NCI-H774 (cell line): ENCODE measurements at places on chromosomes 5 and 9.

GRCh38 chr5:107415762-107416161 lies 255.0 kb downstream of the EFNA5 start:
- no peak for DNase-seq

DNA sequence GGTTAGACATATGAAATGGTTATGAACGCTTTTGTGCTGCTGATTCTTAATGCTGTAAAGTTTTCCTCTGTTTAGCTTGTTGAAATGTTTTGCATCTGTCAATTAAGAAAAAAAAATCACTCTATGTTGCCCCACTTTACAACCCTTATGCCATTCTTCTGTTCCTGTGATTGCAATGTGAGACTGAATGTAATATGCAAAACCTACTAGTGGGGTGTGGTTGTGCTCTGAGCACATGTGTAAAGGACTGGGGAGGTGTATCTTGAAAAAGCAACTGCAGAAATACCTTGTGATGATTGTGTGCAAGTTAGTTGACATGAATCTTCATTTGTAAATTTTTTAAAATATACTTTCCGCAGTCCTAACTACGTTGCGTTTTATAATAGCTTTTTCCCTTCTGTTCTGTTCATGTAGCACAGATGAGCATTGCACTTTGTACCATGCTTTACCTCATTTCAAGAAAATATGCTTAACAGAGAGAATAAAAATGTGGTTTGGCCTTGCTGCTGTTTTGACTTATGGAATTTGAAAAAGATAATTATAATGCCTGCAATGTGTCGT lies 357.0 kb upstream of the PIK3R1 start:
- no peak for DNase-seq

GRCh38 chr5:92687821-92688722 lies 892.9 kb downstream of the NR2F1-AS1 start:
- DNase-seq = no peak

DNA sequence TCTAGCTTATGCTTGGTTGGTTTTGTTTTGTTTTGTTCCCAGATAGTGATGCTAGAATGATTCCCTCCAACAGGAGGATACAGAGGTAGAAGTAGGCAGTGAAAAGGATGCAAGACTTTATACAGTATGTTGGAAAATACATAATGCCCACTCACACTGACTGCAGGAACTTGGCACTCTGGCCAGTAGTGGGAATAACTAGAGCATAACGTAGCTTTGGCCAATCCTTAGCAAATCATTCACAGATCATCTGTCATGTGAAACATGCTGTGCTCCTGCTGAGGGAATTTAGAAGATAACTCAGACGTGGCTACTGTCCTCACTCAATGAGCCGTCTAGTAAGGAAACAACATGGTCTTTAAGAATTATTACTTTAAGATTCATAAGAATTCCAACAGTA lies 13.5 kb downstream of the CFAP90 start:
- no peak for DNase-seq

DNA sequence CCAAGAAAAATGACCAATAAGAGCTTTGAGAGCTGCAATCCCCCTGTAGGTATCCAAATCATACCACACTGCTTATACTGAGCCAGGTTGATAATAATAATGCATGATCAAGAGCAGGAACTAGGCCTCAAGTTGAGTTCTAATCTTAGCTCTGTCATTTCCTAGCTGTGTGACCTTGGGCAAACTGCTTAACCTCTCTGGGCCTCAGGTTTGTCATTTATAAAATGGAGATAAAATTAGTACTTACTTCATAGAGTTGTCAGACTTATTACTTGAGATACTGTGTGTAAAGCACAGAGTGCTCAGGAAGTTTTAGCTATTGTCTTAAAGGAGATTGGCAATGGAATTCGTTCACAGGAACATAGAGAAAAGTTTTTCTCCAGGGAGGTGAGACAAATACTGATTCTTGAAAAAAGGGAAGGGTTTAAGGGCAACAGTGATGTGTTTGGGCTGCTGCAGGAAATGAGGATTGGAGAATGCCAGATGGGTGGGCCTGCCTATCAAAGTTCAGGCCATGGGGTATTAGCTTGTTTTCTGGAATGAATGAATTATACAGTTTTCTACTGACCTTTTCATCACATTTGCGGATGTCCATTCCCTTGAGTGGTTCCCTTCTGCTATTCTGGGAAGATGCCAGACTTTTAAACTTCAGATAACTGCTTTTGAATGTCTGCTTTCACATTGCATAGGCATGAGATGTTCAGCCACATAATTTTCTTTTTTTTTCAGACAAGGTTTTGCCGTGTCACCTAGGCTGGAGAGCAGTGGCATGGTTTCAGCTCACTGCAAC lies 10.2 kb upstream of the ATP6V0E1 start:
- DNase-seq = no peak
